ENCODE measurements at places on chromosomes 4 and X. TPM values are rescaled to one million over a fixed set of nuclear protein-coding genes. Genes with fewer than 3 reads are reported as not detected.

PCDH10 gene
- total RNA-seq, result under 0.01 TPM

ANK2 gene
- total RNA-seq, result under 0.01 TPM

GPR143 gene
- not detected for total RNA-seq

DNA sequence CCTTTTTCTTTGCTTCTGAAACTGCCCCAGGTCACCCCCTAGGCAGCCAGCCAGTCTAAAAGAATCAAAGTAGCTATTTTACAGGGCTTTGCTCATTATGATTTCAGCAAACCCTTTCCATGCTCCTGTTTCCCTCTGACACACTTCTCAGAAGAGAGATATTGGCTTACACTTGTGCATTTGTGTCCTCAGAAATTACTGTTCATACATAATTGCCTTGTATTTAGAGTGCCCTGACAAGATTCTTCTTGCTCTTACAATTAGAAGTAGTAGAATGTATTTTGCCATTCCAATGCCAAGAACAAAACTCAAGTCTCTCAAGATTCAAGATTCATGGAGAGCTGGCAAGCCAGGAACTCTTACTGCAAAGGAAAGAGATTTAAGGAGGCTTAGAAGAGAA is 531.0 kb upstream of the ZFP42 start:
- no peak for DNase-seq

- peak; percentile 7 for DNase-seq
These were observed 103.4 kb upstream of the PAK3 start for GRCh38 chrX:110992611-110993010.

GRCh38 chr4:86894455-86894854 is 2.2 kb upstream of the C4orf36 start:
- no peak for DNase-seq
